Subcutaneous preadipocyte (primary cell): ENCODE measurements at places on chromosomes 6 and 20. TPM values are rescaled to one million over a fixed set of nuclear protein-coding genes. Genes with fewer than 3 reads are reported as not detected.

SEL1L2 gene
- not detected in 2 replicates for total RNA-seq

RIPPLY2 gene
- under 0.01 and 1.4 TPM in 2 replicates for total RNA-seq

TRIM31 gene
- total RNA-seq, result not detected in 2 replicates

NMBR gene
- 0.37 TPM in 1 of 2 replicates, not detected in the other for total RNA-seq

FLRT3 gene
- total RNA-seq, result 0.78 and 1.5 TPM in 2 replicates

GNL1 gene
- total RNA-seq, result 38.6 and 44.4 TPM in 2 replicates

SCAF8 gene
- 23.5 and 39.1 TPM in 2 replicates for total RNA-seq

OPN5 gene
- not detected in 2 replicates for total RNA-seq

OR5V1 gene
- not detected in 2 replicates for total RNA-seq

IMPG1 gene
- not detected in 2 replicates for total RNA-seq

ID4 gene
- total RNA-seq, result 0.37 and 0.59 TPM in 2 replicates

PGC gene
- not detected in 2 replicates for total RNA-seq

KIZ gene
- 16.6 and 18.7 TPM in 2 replicates for total RNA-seq

HFE gene
- total RNA-seq, result 8.8 and 11.1 TPM in 2 replicates

GRM1 gene
- total RNA-seq, result under 0.01 TPM in 2 replicates

RAB32 gene
- 69.4 and 82.1 TPM in 2 replicates for total RNA-seq

NKX2-4 gene
- not detected in 2 replicates for total RNA-seq

PCSK2 gene
- not detected in 2 replicates for total RNA-seq

TMC2 gene
- under 0.01 TPM in 1 of 2 replicates, not detected in the other for total RNA-seq

HLA-DQA2 gene
- not detected in 2 replicates for total RNA-seq

CABLES2 gene
- total RNA-seq, result 1.1 and 1.6 TPM in 2 replicates

SLC2A4RG gene
- total RNA-seq, result 22.0 and 34.0 TPM in 2 replicates

RNF182 gene
- 1.8 and 5.5 TPM in 2 replicates for total RNA-seq

SLC22A1 gene
- total RNA-seq, result 0.78 and 1.5 TPM in 2 replicates

NEURL2 gene
- total RNA-seq, result 2.6 and 2.7 TPM in 2 replicates

SYNGAP1 gene
- total RNA-seq, result 6.1 and 6.2 TPM in 2 replicates

CRISP3 gene
- total RNA-seq, result not detected in 2 replicates

LBP gene
- not detected in 2 replicates for total RNA-seq

UBD gene
- total RNA-seq, result not detected in 2 replicates

MTHFD1L gene
- 34.8 and 36.0 TPM in 2 replicates for total RNA-seq

CTCFL gene
- total RNA-seq, result not detected in 2 replicates

PMEPA1 gene
- total RNA-seq, result under 0.01 and 0.20 TPM in 2 replicates

UNC5CL gene
- under 0.01 TPM in 2 replicates for total RNA-seq

JARID2 gene
- 10.6 and 14.7 TPM in 2 replicates for total RNA-seq

HLA-DRB1 gene
- under 0.01 TPM in 1 of 2 replicates, not detected in the other for total RNA-seq

ANKRD66 gene
- total RNA-seq, result not detected in 2 replicates

XKR7 gene
- total RNA-seq, result not detected in 2 replicates

ADGRF5 gene
- 0.37 TPM in 1 of 2 replicates, not detected in the other for total RNA-seq

NKX2-2 gene
- 0.20 TPM in 1 of 2 replicates, not detected in the other for total RNA-seq

PRDM1 gene
- total RNA-seq, result 0.78 and 1.1 TPM in 2 replicates

SYTL3 gene
- 0.37 and 1.6 TPM in 2 replicates for total RNA-seq

TSBP1 gene
- not detected in 2 replicates for total RNA-seq

MYCT1 gene
- total RNA-seq, result not detected in 2 replicates

DDO gene
- 0.39 and 1.5 TPM in 2 replicates for total RNA-seq

TOX2 gene
- total RNA-seq, result 1.1 and 2.0 TPM in 2 replicates

SLC17A1 gene
- total RNA-seq, result not detected in 2 replicates

OLIG3 gene
- total RNA-seq, result not detected in 2 replicates

SYCP2 gene
- total RNA-seq, result 0.37 and 0.39 TPM in 2 replicates

NDUFAF5 gene
- total RNA-seq, result 12.5 and 13.9 TPM in 2 replicates

F13A1 gene
- total RNA-seq, result not detected in 2 replicates

BTN1A1 gene
- under 0.01 and 0.20 TPM in 2 replicates for total RNA-seq

KCNK5 gene
- 0.37 and 0.39 TPM in 2 replicates for total RNA-seq

CDSN gene
- not detected in 2 replicates for total RNA-seq

TPMT gene
- total RNA-seq, result 11.0 and 11.1 TPM in 2 replicates

STX11 gene
- 1.5 and 1.6 TPM in 2 replicates for total RNA-seq

MAS1 gene
- total RNA-seq, result not detected in 2 replicates

MUC21 gene
- not detected in 2 replicates for total RNA-seq

MED23 gene
- 25.0 and 31.1 TPM in 2 replicates for total RNA-seq

MYMX gene
- not detected in 2 replicates for total RNA-seq
